Activated B cell treated with CpG ODN at 0.5 μM for 24 hours (primary cell): ENCODE measurements at places on chromosomes 5 and 9.

GRCh38 chr5:22651355-22651754 lies 201.8 kb downstream of the CDH12 start:
- no peak for DNase-seq

DNA sequence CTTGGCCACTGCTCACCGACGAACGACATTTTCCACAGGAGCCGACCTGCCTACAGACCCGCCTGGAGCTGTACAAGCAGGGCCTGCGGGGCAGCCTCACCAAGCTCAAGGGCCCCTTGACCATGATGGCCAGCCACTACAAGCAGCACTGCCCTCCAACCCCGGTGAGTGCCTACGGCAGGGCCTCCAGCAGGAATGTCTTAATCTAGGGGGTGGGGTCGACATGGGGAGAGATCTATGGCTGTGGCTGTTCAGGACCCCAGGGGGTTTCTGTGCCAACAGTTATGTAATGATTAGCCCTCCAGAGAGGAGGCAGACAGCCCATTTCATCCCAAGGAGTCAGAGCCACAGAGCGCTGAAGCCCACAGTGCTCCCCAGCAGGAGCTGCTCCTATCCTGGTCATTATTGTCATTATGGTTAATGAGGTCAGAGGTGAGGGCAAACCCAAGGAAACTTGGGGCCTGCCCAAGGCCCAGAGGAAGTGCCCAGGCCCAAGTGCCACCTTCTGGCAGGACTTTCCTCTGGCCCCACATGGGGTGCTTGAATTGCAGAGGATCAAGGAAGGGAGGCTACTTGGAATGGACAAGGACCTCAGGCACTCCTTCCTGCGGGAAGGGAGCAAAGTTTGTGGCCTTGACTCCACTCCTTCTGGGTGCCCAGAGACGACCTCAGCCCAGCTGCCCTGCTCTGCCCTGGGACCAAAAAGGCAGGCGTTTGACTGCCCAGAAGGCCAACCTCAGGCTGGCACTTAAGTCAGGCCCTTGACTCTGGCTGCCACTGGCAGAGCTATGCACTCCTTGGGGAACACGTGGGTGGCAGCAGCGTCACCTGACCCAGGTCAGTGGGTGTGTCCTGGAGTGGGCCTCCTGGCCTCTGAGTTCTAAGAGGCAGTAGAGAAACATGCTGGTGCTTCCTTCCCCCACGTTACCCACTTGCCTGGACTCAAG lies 1.5 kb downstream of the CSF2 start:
- DNase-seq, result no peak

- DNase-seq, result no peak
Observed at GRCh38 chr5:65876970-65877369, 49.4 kb upstream of the ERBIN start.

DNA sequence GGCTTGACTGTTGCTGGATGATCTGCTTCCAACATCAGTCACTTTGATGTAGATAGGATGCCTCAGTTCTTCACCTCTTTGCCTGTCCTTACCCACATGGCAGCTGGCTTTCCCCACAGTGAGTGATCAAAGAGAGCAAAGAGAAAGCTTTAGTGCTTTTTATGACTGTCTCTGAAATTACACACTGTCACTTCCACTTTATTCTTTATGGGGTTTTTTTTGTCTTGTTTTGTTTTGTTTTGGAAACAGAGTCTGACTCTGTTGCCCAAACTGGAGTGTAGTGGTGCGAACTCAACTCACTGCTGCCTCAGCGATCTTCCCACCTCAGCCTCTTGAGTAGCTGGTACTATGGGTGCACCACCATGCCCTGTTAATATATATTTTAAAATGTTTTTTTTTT lies 32.4 kb upstream of the C5orf24 start:
- no peak for DNase-seq

DNA sequence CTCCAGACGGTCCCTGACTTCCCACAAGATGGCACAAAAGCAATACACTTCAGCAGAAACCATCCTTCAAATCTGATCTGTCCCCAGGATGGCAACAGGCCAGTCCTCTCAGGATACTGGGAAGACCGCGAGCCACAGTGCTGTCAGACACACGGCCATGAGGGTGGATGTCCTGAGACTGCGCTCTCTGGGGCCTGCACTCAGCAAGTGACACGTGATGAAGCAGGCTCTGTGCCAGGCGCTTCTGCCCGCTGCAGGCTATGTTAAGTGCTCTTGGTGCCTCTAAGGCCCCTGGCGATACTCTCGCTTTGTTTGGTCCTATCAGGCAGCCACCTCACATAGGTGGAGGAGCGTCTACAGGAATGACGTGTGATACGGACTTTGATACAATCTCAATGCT lies 7.1 kb downstream of the BRD9 start:
- no peak for DNase-seq

- no peak for DNase-seq
Observed at GRCh38 chr5:75460532-75460931, 50.9 kb downstream of the CERT1 start.

- DNase-seq, result no peak
Observed at GRCh38 chr5:103829585-103829984, 267.0 kb upstream of the NUDT12 start.

GRCh38 chr5:99176186-99176585 lies 247.4 kb upstream of the CHD1 start:
- no peak for DNase-seq
